Daoy (cell line): ENCODE measurements at places on chromosomes 5 and 9.
A peak's percentile ranks its signal among the peaks of the same experiment; 100 is the strongest.

- no peak for DNase-seq
These were observed 202.1 kb downstream of the IRX2 start for GRCh38 chr5:2549354-2549753.

GRCh38 chr9:68912561-68912960 is 101.4 kb downstream of the PRKACG start:
- no peak for DNase-seq

- peak; percentile 67 for DNase-seq
These were observed 67.7 kb downstream of the PRDM6 start for GRCh38 chr5:123156577-123157296.

DNA sequence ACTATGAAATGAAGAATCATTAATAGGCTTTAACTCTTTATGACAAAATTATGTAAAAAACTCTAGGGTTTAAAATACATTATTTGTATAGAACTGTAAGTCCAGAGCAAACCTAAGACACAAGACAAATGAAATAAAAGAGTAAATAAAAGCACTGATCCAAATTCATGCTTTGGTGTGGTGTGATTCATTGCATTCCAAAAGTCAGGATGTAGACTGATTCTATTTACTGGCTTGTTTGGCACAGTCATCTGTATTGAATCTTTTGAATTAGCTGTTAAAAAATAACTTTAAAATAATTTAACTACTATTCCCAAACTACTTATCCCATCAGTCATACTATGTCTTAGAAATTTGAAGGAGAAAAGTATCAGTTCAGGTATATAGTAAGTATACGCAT is 31.1 kb downstream of the IL4 start:
- DNase-seq, result no peak

- DNase-seq, result no peak
These were observed 16.1 kb upstream of the PRLR start for GRCh38 chr5:35246411-35246810.

- DNase-seq, result no peak
These were observed 30.5 kb downstream of the ADAMTS2 start for GRCh38 chr5:179314606-179315355.

DNA sequence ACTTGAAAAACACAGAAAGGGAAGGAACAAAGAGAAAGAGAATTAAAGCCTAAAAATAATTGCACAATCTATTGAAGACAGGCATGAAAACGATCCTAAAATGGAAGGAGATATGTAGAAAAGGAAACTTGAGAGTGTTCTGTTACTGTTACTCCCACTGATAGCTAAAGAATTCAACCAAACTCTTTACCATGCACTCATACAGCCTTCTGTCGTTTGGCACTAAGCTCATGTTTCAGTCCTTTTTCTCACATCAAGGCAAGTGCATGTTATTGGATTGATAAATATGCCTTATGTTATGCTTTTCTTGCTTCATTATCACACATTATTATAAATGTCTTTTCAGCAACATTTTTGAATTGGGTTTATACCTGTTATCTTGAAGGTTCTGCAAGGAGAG is 696.5 kb downstream of the EFNA5 start:
- DNase-seq, result no peak

DNA sequence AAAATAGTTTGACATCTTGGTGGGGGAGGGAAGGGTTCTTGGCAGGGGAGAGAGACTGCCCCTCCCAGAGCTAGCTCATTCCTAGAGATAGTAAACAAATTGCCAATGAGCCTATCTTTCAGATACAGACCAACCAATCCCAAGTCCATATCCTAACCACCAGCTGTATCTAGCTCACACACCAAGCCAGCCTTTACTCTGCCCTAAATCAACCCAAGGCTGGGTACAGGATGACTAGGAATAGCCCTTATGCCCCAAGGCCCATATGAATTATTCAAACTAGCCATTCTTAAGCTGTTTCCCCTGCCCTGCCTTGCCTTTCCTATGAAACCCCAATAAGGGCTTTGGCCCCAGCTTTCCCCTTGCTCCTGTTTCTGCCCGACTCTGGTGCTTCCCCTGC is 281.3 kb upstream of the PANK3 start:
- no peak for DNase-seq

- DNase-seq, result no peak
These were observed 14.4 kb downstream of the PMPCA start for GRCh38 chr9:136424750-136425362.

GRCh38 chr9:36961051-36961450 is 73.0 kb downstream of the PAX5 start:
- DNase-seq, result no peak

DNA sequence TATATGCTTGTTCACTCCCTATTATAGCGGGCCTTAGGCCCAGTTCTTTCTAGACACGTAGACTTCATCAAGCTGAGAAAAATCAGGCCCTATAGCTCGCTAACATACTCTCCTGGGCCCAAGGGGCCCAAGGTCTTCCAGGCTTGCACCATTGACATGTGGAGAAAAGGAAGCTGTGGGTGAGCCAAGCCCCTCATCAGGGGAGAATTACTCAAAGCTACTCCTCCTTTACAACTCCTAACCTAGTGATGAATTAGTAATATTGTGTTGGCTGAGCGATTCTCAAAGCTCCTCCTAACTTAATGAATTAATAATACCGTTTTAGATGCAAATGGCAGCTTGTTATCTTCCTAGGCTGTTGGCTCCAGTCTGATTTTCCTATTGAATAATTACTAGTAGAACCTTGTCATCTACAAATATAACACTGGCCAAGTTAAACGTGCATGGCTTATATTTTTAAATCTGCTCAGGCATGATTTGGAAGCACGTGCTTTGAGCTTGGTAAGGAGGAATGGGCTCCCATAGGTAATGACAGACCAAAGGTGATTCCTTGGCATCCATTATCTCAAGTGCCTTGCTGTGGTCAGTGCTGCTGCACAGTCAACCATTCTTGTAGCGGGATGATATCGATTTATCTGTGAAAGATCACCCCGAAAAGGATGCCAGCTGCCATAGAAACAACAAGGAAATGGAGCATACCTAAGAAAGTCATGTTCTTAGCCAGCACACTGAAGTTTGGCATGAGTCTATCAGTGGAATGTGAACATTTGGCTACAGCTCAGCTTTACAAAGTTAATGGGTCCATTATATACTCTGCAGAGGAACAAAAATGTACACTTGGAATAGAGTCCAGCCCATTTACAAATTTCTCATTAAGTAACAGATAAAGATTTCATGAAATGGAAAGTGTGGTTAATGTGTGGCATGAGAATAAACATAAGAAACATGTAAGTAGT is 23.8 kb downstream of the LVRN start:
- no peak for DNase-seq

- no peak for DNase-seq
These were observed 41.5 kb upstream of the EGFL7 start for GRCh38 chr9:136621019-136621733.

DNA sequence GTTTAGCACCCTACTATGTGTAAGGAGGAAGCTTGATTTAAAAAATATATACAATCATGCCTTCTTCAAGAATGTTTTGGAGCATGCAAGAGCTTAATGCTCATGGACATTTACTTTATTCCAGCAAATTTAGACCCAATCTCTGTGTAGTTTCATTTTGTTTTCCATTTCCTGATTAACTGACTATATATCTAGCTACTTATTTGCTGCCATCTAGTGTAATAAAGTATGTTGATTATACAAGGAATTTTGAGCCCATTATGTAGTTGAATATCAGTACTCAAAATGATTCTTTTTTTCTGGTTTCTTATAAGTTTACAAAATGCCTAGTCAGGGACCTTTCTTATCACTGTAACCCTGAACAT is 100.0 kb upstream of the CCDC152 start:
- no peak for DNase-seq

- DNase-seq, result no peak
These were observed 27.8 kb upstream of the PRDM12 start for GRCh38 chr9:130636648-130637020.

DNA sequence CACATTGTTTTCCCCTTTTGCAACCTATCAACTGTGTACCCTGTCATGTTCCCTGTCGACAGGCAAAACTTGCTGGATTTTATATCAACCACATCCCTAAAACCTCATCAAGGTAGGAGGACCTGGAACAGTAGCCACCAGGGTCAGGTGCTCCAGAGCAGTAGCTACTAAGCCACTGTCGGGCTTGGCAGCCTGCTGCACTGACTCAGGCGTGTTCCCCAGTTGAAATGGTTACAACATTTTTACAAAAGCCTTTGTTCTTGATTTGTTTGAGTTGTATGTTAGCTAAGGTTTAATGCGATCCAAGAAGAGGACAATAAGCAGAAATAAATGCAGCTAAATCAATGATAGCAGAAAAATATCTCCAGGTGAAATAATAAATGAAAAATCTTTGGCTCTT is 407.4 kb upstream of the TLE4 start:
- DNase-seq, result no peak

GRCh38 chr5:117877731-117878130 is 1110.6 kb downstream of the DTWD2 start:
- DNase-seq, result no peak

- no peak for DNase-seq
These were observed 48.9 kb downstream of the PBX3 start for GRCh38 chr9:125795970-125796596.

DNA sequence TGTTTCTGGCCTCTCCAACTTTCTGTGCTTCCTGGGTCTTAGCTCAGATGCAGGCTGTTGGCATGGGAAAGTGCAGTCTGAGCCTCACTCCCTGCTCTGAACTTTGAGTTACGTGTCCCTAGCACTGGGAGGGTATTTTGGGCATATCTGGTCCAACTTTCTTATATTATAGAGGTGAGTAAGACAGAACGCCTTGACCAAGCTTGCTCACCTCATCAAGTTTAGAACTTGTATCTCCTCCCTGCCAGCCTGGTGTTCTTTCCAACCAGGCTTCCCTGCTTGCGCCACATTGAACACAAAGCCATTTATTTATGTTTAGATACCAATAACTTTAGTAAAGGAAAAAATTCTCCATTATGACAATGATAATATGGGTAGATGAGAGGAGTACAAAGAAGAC is 33.2 kb downstream of the TNC start:
- DNase-seq, result no peak

DNA sequence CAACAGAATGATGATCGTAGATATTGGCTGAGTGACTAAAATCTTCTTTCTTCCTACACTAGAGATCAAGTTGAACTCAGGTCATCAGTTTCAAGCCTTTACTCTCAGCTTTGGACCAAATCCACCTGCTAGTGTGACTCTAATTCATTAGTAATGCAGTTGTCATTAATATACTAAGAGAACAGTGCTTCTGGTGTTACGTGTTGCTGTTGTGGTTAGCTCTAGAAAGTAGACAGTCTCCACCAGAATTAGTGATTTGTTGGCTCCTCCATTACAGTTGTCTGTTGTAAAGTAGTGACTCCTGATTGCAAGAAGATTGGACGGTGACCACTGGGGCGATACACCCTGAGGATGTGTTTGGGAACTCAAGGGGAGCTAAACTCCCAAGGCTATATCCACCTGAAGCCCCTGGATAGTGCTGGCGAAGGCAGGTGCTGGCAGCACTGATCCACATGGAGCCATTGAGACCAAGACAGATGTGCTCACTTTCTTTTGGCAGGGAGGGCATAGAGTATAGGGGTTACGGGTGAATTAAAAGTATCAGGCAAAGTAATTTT is 3.1 kb downstream of the CAMK4 start:
- peak; percentile 13 for DNase-seq

DNA sequence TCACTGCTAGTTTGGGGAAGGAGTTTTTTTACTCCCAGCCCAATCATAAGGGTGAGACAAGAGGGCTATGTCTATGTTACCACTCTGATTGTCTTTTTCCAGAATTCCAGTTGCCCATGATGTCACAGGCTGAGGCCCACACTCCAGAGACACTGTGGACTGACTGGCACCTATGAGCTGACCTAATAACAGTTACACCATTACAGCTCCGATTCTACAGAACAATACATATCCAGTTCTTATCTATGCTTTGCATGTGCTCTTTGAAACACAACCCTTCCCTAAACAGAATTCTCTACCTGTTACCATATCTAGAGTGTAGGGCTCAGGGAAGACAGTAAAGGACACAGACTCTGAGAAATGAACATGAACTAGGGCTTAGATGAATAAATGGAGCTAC is 45.7 kb upstream of the ALDOB start:
- DNase-seq, result no peak

- no peak for DNase-seq
These were observed 15.1 kb downstream of the MAPKAP1 start for GRCh38 chr9:125691869-125692268.

GRCh38 chr5:144194144-144194543 is 23.5 kb downstream of the KCTD16 start:
- DNase-seq, result no peak

- DNase-seq, result peak; percentile 89
These were observed 453.5 kb downstream of the RAB3C start for GRCh38 chr5:59036274-59036961.

- DNase-seq, result no peak
These were observed 130.1 kb upstream of the TLR4 start for GRCh38 chr9:117574099-117574498.

DNA sequence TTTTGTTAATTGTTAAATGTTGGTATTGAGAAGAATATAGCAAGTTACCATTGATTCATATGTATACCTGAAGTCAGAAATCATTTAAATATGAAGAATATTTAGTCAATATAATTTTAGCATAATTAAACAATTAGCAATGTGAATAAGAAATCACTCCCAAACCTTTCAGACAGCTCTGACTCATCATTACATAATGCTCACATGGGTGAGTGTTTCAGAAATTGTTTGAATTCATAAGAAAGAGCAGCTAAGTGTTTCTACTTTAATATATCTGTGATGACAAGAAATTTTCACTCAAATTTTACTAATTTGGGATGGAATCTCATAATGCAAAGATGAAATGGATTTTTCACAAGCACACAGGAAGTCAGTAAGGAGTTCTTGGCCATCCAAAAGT is 42.0 kb upstream of the CDC42SE2 start:
- no peak for DNase-seq

DNA sequence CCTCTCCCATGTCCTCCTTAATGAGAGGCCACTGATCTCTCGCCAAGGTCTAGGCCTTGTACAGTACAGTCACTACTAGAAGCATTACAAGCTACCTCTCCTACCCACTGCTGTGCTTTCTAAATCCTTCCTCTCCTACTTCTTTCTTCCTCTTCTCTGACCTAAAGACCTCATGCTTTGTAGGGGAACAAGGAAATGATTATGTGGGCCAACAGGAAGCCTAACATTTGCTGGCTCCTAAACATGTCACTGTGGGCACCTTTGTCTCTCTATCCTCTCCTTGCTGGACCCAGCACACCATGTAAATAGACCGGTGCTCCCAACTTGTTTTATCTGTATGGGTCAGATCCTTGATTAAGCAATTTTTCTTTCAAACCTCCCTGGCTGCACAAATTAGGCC is 16.7 kb downstream of the SLC28A3 start:
- no peak for DNase-seq
